Activated CD8-positive, alpha-beta memory T cell treated with anti-CD3 and anti-CD28 coated beads for 24 hours (primary cell): ENCODE measurements at places on chromosomes 1 and 21.

DNA sequence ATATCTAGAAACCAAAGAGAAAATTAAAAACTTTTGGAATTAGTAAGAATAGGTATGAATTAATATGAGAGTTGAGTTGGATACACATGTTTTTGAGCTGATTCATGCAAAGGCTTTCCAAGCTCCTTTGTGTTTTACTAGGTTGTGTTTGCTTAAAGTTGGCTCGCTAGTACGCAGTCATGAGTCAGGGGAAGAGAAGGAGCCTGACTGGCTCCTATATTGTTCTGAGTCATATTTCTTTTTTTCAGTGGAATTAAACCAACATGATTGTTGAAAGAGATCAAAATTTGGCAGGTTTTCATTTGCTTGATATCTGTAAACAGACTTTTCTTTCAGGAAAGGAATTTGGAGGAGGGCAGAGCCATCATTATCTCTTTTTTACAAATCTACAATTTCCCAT lies 66.7 kb downstream of the MAGI3 start:
- DNase-seq, result no peak

- no peak for DNase-seq
Observed at GRCh38 chr1:107649023-107649422, 316.0 kb downstream of the VAV3 start.

DNA sequence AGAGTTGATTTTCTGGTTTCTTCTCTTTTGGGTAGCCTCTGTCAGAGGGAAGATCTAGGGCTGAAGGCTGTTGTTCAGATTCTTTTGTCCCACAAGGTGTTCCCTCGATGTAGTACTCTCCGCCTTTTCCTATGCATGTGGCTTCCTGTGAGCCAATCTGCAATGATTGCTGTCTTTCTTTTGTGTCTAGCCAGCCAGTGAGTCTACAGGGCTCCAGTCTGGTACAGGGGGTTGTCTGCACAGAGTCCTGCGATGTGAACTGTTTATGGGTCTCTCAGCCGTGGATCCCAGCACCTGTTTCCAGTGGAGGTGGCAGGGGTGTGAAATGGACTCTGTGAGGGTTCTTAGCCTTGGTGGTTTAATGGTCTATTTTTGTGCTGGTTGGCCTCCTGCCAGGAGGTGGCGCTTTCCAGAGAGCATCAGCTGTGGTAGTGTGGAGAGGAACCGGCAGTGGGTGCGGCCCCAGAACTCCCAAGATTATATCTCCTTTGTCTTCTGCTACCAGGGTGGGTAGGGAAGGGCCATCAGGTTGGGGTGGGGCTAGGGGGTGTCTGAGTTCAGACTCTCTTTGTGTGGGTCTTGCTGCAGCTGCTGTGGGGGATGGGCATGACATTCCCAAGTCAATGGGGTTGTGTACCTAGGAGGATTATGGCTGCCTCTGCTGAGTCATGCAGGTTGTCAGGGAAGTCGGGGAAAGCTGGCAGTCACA lies 81.3 kb upstream of the C21orf91 start:
- no peak for DNase-seq

GRCh38 chr1:157042846-157043245 lies 2.7 kb downstream of the ARHGEF11 start:
- DNase-seq, result no peak
